Activated T-cell treated with anti-CD3 and anti-CD28 coated beads for 4 hours (primary cell): ENCODE measurements at places on chromosomes 11 and 22.

GRCh38 chr11:58923300-58923788, 15.9 kb upstream of the GLYATL1 start:
- DNase-seq: no peak

- no peak for DNase-seq
These were observed 13.0 kb upstream of the CDC42BPG start for GRCh38 chr11:64857485-64857884.

DNA sequence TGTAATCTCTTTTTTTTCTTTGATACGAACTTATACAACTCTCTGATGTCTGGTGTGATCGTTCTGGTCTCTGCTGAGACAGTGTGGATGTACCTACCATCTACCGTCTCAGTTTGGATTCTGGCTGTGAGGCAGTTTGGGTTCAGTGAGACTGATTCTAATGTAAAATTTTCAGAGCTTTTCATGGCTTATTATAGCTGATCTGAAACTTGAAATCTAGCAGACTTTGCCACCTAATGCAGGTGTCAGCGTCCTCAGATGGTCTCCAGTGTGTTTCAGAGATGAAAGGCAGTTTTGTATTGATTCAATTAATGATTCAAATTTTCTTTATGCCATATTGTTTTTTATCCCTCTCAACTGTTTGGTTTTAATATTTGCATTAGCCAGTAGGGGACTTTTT, 35.9 kb downstream of the PPFIBP2 start:
- DNase-seq: no peak

- DNase-seq: no peak
These were observed 355.4 kb downstream of the ETS1 start for GRCh38 chr11:128231845-128232410.

DNA sequence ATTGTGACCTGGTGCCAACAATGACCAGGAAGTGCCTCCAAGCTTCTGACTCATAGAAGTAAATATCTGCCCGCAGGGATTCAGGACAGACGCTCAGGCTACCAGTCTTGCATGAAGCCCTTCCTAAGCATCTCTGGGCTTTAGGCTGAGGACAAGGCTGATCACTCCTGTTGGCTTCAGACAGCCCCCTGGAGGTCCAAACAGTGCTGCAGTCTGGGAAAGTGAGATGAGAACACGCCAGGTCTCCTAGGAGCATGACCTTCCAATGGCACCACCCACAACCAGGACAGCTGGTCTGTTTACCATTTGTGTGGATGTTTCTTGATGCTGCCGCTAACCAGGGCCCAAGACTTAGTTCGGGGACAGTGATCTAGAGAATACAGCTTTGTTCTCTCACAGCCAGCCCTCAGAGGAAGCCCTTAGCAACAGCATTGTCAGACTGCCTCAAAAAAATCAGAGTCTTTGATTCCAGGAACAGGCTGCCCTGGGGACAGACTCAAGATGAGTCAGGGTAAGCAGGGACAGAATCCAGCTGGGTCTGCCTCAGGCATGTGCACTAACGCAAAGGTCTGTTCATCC, 111.2 kb downstream of the ZNF280B start:
- no peak for DNase-seq

DNA sequence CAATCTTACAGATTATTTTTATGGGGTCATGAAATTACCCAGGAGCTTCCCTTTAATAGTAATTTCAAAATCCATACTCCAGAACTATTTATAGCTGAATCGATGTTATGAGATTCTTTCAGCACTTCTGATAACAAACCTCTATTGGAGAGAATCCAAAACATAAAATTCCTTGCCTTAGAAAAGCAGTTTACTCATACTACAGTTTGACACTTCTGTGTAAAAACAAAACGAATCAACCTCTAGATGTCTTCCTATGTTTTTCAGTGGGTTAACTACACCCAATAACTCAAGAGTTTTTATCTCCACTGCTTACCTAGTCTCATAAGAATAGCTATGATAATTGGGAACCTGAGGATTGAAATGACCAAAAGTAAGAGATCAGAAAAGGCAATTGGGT, 35.6 kb downstream of the KIF18A start:
- DNase-seq: no peak

DNA sequence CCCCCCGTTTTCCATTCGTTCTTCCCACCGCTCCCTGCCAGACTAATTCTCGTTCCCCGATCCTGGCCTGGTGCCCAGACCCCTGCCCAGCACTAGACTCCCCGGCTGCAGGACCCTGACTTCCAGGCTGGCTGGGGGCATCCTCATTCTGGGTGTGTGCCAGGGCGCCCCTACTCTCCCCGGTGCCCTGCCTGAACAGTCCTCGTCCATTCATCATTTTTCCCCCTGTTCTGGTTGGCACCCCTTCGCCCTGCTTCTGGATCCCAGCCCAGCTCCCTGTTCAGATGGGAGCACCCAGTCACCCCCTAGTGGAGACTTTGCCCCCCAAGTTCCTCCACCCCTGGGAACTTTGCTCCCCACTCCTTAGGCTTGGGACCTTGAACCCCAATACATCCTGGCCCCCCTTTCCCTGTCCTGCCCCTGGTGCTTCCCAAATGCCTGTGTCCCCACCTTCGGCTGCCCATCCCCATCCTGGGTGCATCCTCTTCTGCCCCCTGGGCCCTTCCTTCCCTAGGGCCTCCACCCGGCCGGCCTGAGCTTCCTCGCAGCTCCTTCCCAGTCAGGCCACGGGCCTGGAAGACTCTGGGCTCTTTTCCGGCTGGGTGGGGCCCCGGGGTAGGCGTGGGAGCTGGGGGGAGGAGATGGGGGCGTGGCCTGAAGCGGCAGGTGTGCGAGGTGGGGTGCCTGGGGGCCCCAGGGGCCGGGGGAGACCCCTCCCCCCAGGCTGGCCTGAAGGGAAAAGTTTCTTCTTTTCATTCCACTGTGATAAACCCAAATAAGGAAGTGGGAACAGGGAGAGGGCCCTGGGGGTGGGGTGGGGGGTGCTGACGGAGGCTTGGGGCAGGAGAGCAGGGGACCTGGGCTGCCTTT, 908 bp downstream of the PLCB3 start:
- DNase-seq: no peak

DNA sequence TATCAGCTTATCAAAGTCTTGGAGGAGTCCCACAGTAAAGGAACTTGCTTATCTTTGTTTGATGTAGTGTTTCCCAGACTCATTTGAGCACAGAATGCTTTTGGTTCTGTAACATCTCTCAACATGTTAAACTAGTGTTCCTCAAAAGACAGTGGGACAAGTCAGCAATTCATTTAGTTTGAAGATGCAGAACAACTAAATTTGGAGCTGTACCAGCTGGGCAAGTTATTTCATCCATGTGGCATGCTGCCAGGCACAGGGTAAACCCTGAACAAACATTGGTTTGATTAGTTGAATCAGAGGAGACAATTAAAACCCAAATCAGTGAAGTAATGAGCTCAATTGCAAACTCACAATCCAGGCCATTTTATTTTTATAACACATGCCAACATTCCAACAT, 141.2 kb downstream of the CSNK2A3 start:
- DNase-seq: no peak

- peak; percentile 57 for DNase-seq
These were observed 11.7 kb downstream of the PHRF1 start for GRCh38 chr11:587978-588380.

DNA sequence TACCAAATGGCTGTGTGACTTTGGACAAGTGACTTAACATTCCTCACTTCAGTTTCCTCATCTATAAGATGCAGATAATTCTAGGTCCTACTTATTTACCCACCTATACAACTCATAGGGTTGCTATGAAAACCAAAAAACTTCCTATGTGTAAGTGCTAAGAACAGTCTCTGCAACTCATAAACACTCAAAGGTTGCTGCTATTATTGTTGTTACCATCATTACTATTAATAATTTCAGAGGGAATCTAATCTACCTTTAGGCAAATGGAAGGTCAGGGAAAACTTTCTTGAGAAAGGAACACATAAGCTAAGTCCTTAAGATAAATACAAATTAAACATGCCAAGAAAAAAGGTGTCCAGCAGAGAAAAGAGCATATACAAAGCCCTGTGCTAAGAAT, 40.5 kb downstream of the SIK3 start:
- DNase-seq: no peak
